ENCODE measurements at places on chromosomes 13 and 19.

DNA sequence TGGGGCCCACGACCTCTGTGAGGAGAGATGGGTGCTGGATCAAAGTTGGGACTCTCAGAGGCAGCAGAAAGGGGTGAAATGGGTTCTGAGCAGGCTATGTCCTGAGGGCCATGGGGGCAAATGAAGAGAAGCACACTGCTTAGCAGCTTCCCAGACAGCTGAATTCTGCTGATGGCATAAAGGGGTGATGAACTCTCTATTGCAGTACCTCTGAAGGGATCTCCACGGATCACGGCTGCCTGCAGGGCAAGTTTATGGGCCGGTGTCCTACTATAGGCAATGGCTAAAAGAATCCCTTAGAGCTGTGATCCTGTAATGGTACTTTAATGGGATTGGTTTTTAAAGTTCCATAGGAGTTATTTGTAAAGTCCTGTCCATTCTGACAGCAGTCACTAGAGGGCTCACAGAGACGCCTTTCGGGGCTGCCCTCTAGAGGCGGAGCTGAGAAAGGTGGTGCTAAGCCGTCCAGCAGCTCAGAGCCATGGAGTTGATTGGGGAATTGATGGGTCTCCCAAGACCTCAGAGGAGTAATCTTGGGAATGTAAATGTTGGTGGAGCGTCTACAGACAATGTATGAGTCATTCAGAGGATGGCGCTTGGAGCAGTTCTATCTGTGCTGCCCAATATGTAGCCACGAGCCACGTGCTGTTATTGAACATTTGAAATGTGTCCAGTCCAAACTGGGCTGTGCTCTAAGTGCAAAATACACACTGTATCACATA lies 287.3 kb downstream of the COG6 start:
- DNase-seq: peak; percentile 50

- DNase-seq: no peak
These were observed 19.1 kb downstream of the POP4 start for GRCh38 chr19:29625186-29625651.

DNA sequence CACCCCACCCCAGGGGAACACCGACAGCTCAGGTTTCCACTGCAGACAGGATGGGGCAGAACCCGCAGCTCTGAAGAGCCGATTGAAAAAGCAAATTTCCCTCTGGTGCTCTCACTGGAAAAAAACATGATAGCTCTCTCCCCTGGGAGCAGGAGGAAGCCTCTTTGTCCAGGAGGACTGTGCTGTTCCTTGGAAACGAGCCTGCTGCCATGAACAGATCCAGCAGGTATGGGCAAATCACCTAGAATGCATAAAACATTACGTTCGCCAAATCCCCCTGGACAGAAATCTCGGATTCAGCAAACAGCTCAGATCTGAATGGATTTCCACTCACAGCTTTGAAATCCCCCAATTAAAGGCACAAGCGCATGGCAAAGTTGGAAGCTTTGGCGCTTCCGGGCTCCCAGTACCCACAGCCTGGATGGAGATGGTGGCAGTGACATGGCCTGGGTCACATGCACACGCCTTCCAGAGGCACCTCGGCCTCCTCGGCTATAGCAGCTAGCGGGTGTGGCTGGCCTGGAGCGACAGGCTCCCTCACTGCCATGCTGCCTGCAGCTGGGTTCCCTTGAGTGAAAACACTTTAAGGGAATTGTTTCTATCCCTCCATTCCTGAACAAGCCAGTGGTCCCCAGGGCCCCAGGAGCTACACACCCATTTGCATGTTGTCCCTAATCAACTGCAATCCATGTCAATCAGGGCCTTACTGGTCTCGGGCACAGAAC lies 59.1 kb downstream of the CEBPG start:
- no peak for DNase-seq

GRCh38 chr19:19817357-19817756 lies 4.2 kb downstream of the ZNF506 start:
- no peak for DNase-seq

DNA sequence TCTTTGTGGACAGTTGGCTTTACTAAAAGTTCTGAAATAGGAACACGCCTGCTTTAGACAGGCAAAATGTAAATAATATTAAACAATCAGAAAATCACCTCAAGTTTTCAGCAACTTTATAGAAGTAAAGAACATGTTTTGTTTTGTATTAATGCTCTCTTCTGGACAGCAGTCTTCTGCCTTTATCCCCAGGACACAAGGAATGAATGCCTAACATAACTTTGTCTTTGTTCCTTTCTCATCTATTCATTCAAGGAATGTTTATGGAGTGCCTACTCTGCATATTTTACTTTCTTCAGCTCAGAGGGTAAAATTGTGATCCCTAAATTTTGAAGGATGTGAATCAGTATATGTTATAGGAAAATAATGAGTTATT lies 325.4 kb downstream of the FOXO1 start:
- DNase-seq: no peak

- no peak for DNase-seq
These were observed 179.5 kb downstream of the GGACT start for GRCh38 chr13:100409132-100409531.

GRCh38 chr19:53646144-53646543 lies 14.3 kb downstream of the DPRX start:
- no peak for DNase-seq

- no peak for DNase-seq
These were observed 2.4 kb downstream of the DZIP1 start for GRCh38 chr13:95642028-95642621.

DNA sequence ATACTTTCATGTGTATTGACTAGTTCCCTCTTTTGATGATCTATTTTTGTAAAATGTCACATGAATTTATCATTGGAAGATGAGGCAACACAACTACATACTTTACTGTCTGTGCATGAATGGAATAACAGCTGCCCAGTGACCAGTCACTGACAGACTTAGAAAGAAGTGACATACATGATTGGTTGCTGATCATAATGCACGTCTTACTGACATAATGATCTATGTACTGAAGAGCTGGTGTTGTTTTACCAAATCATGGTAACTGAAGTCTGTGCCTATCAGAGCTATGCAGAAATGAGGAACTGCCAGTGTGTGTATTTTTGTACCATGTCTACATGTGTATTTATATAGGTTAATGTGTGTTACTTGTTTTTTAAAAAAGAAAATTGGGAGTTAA lies 26.5 kb downstream of the GPR18 start:
- no peak for DNase-seq

Data from GM12878 (cell line).